ENCODE measurements at places on chromosomes 1 and 21. TPM values are rescaled to one million over a fixed set of nuclear protein-coding genes. Genes with fewer than 3 reads are reported as not detected.

DNA sequence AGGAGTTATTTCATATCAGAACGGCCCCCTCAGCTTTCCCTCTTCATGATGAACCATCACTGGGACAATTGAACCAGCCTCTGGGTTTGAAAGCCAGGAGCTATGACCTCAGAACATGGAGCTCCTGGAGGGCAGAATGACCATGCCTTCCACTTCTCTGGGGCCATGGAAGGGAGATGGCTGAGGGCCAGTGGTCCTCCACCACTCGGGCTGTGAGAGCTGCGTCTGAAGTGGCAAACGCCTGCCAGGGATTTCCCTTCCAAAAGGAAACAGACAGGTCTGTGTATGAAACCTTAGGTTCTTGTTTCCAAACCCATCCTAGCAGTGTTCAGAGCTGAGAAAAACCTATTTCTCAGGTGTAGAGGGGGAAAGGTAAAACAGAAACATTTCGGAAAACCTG is 22.5 kb downstream of the PKP1 start:
- H3K27ac ChIP-seq, result no peak overlapping the region
- H3K27me3 ChIP-seq, result no peaks in the 10 kb centered on the region
- no peaks in the 10 kb centered on the region for H3K36me3 ChIP-seq
- no peak overlapping the region for H3K4me3 ChIP-seq

DNA sequence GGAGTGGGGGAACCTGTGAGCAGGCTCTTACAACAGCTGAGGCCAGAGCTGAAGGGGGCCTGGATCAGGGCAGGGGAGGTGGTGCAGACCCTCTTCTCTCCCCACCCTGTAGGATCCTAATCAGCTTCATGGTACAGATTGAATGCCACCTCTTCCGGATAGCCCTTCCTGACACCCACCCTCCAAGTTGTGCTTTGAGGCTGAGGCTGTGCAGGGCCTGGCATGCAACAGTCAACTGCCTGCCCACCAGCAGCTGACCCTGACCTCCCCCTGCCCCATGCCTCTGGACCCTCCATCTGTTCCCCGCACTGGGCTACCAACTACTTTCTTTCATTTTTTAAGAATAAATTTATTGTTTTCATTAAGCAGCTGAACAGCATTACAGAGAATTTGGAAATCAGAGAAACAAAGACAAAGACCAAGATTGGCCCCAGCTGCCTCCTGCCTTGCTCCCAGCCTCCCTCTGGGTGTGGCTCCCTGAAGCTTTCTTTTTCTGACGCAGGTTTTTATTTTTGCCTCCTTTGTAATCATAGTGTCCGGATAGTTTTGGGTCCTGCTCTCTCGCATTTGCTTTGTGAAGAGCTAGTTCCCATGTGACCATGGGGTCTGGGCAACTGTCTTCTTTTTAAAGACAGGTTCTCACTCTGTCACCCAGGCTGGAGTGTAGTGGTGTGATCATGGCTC is 12.8 kb downstream of the ZNF362 start:
- H3K27me3 ChIP-seq, result no peaks in the 10 kb centered on the region
- no peak overlapping the region for H3K4me3 ChIP-seq
- no peak for DNase-seq
- no peaks in the 10 kb centered on the region for H3K36me3 ChIP-seq

- no peak for DNase-seq
- H3K4me1 ChIP-seq, result peaks cover 13% of the 10 kb centered on the region
- H3K27ac ChIP-seq, result no peak overlapping the region
These were observed 4.3 kb upstream of the GPR153 start for GRCh38 chr1:6265151-6265550.

The CACNA1S gene
- total RNA-seq, result 0.30 TPM

The KPNA6 gene
- 39.3 TPM for total RNA-seq
